ENCODE measurements at places on chromosomes 7 and 10. TPM values are rescaled to one million over a fixed set of nuclear protein-coding genes. Genes with fewer than 3 reads are reported as not detected.

DNA sequence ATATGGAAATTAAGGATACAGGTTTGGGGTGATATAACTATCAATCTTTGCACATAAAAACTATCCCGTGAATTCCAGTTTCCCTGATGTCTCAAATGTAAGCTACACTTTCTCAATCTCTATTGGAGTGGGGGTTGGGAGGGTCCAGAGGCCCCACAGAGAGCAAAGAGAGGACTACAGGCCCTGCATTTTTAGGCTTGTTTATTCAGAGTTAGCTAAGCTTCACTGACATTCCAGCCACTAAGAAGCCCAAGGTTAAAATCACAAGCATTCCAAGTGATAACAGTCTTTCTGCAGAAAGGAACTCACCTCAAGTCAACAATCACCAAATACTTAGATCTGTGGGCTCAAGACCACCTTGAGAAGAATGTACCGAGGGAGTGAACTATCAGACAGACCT lies 31.6 kb upstream of the LAMB1 start:
- H3K4me1 ChIP-seq, result no peaks in the 10 kb centered on the region
- H3K4me3 ChIP-seq, result no peak overlapping the region
- H3K36me3 ChIP-seq, result no peaks in the 10 kb centered on the region
- no peak for DNase-seq
- H3K27ac ChIP-seq, result no peak overlapping the region

FAM149B1 gene
- total RNA-seq, result 10.5 TPM

DNA sequence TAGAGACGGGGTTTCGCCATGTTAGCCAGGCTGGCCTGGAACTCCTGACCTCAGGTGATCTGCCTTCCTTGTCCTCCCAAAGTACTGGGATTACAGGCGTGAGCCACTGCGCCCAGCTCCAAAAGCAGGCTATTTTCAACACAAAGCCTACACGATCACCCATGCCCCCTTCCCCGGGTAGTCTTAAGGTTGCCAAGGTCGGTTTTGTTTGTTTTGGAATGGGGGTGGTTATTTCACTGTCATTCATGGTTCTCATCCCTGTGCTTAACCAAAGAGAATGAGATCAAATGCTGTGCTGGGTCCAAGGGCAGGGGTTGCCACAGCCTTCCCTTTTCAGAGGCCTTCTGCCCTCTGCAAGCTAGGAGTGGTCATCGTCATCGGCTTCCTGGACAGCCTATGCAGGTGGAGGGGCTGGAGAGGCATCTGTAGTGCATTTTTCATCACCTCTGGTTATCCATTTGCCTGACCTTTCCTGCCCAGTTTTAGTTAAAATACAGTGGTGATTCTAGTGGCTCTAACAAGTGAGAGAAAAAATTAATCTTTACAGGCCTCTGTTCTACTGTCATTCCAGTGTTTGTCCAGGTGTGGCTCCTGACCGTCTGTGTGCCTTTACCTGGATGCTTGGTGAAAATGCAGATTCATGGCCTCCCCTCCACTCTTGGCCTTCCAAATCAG lies 11.4 kb downstream of the BLVRA start:
- H3K36me3 ChIP-seq, result peaks cover 24% of the 10 kb centered on the region
- no peak overlapping the region for H3K4me3 ChIP-seq
- no peak overlapping the region for H3K27ac ChIP-seq
- peaks cover 7% of the 10 kb centered on the region for H3K4me1 ChIP-seq
- DNase-seq, result no peak

DNA sequence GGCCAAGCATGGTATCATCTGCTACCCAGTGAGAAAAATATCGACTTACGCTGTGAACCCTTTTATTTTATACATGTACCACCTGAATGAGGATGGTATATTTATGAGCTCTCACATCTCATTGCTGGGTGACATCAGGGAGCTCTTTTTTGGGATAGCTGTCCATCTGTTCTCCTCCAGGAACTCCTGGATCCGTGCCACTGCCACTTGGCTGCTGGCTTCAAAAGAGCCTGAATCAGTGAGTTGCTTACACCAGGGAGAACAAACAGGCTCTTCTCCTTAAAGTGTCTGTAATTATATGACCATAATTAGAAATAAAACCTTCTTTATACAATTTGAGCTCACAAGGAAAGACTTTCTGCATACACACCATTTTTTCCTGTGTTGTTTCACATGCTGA lies 106.2 kb downstream of the KAT6B start:
- no peak overlapping the region for H3K4me3 ChIP-seq
- no peaks in the 10 kb centered on the region for H3K27me3 ChIP-seq
- H3K27ac ChIP-seq, result no peak overlapping the region
- no peaks in the 10 kb centered on the region for H3K36me3 ChIP-seq

GRCh38 chr7:108421720-108422331 lies 34.4 kb downstream of the NRCAM start:
- no peak overlapping the region for H3K4me3 ChIP-seq
- no peak for DNase-seq
- peaks cover 8% of the 10 kb centered on the region for H3K27me3 ChIP-seq
- peaks cover 4% of the 10 kb centered on the region for H3K4me1 ChIP-seq

GRCh38 chr7:85160223-85160622 lies 26.6 kb downstream of the SEMA3D start:
- peak overlapping the region; percentile 86 for H3K27ac ChIP-seq
- H3K27me3 ChIP-seq, result no peaks in the 10 kb centered on the region
- no peaks in the 10 kb centered on the region for H3K36me3 ChIP-seq
- DNase-seq, result no peak

GRCh38 chr10:28823501-28824075 lies 146.3 kb downstream of the BAMBI start:
- peaks cover 2% of the 10 kb centered on the region for H3K27me3 ChIP-seq
- no peak overlapping the region for H3K4me3 ChIP-seq
- no peaks in the 10 kb centered on the region for H3K36me3 ChIP-seq
- no peaks in the 10 kb centered on the region for H3K4me1 ChIP-seq
- DNase-seq, result no peak

DNA sequence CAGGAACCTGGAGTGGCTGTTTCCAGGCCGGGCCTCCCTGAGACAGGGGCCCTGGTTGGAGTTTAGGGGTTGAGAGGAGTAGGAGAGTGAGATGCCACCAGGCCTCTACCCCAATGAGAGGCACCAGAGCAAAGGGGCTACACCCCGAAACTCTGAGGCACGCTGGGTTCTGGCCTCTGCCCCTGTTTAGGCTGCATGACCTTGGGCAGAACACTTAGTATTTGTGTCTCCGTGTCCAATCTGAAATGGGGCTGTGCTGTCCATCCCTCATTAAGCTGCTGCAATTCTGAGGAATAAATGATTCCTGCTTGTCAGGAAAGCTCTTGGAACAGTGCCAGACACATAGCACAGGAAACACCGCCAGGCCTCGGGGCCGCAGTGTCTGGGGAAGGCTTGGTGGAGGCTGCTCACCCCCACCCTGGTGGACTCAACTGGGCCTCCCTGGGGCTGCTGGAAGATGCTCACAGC lies 40.5 kb upstream of the SAMD8 start:
- no peaks in the 10 kb centered on the region for H3K36me3 ChIP-seq
- H3K4me3 ChIP-seq, result no peak overlapping the region
- H3K27ac ChIP-seq, result no peak overlapping the region
- no peaks in the 10 kb centered on the region for H3K27me3 ChIP-seq

DNA sequence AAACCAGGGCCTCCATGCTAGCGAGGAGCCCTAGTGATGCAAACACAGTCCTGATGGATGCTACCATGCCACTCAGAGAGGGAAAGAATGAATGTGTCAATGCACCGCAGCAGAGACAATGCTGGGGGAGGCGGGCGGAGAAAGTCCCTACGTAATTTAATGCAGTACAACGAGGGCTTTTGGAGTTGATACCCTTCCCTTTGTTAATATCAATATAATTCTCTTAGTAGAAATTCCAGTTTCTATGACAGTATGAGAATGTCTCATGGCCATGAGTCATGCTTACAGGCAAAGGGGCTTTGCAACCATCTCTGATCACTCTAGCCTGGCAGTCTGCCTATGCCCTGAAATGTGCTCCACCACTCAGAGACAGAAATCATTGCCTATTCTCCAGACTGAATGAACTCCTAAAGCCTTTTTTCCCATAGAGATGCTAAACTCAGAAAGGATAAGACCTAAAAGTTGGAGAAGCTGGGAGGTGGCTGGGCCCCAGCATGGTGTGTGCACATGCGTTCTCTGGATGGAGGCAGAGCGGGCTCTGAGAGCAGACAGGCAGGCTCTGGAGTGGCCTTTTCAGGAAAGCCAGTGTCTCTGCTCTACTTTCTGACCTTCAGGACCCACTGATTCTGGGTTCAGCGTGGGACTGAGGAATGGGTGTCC lies 20.3 kb upstream of the GIMAP2 start:
- peak; percentile 72 for DNase-seq
- peak overlapping the region; percentile 65 for H3K4me3 ChIP-seq
- H3K36me3 ChIP-seq, result peaks cover 16% of the 10 kb centered on the region
- peak overlapping the region; percentile 93 for H3K27ac ChIP-seq
- peaks cover 72% of the 10 kb centered on the region for H3K4me1 ChIP-seq

DNA sequence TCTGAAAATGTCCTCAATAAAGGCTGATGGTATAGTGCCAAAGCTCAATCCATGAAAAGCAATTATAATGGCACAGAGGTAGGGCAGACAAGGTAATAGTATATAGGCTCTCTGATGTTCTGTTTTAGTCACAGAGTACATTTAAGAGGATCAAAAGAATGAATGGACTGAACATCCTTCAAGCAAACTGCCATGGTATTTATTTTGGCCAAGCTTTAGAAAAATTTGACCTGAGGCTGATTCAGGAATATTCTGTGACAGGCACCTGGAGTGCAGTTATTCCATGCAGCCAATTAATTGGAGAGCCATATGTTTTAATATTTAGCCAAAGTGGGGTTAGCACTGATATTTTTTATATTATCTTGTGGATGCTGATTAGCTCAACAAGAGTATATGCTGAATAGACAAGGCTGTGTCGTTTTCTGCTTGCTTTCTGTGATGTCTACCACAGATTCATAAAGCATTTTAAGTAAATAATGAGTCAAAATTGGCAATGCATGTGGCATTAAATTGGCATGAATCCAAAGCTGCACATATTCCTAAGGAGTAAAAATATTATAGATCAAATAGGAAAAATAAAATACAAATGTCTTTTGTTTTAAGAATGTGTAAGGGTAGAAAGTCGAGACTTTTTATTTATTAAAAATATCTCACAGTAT lies 177.4 kb downstream of the PCLO start:
- no peak overlapping the region for H3K4me3 ChIP-seq
- H3K27ac ChIP-seq, result no peak overlapping the region
- no peaks in the 10 kb centered on the region for H3K27me3 ChIP-seq
- no peaks in the 10 kb centered on the region for H3K4me1 ChIP-seq
- DNase-seq, result no peak

CASD1 gene
- total RNA-seq, result 13.4 TPM

MUC12 gene
- 1.5 TPM for total RNA-seq

DNA sequence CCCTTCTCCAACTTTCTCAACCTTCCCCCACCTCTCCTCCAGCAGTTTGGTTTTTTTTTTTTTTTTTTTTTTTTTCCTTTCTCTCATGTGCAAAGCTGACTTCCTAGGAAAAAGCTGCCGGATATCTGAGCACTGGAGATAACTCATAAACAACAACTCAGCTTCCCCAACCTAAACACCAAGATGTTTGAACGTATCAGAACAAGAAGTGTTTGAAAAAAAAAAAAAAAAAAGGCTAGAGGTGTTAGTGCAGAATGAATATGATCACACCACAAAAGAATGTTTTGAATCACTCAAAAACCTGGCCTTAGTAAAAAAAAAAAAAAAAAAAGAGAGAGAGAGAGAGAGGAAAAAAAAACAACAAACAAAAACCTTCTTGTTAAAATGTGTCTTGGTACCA lies 11.2 kb downstream of the GATA3 start:
- DNase-seq, result peak; percentile 62
- H3K4me1 ChIP-seq, result peaks cover 81% of the 10 kb centered on the region
- H3K27me3 ChIP-seq, result no peaks in the 10 kb centered on the region
- H3K4me3 ChIP-seq, result peak overlapping the region; percentile 77

GRCh38 chr7:16743236-16743635 lies 10.3 kb upstream of the TSPAN13 start:
- peaks cover 6% of the 10 kb centered on the region for H3K4me1 ChIP-seq
- H3K27me3 ChIP-seq, result peaks cover 2% of the 10 kb centered on the region
- no peak overlapping the region for H3K4me3 ChIP-seq
- no peak overlapping the region for H3K27ac ChIP-seq

GRCh38 chr10:6292741-6293151 lies 90.0 kb downstream of the PFKFB3 start:
- DNase-seq, result no peak
- H3K4me1 ChIP-seq, result peaks cover 40% of the 10 kb centered on the region
- peak overlapping the region; percentile 81 for H3K27ac ChIP-seq
- H3K36me3 ChIP-seq, result peaks cover 19% of the 10 kb centered on the region
- no peak overlapping the region for H3K4me3 ChIP-seq

DNA sequence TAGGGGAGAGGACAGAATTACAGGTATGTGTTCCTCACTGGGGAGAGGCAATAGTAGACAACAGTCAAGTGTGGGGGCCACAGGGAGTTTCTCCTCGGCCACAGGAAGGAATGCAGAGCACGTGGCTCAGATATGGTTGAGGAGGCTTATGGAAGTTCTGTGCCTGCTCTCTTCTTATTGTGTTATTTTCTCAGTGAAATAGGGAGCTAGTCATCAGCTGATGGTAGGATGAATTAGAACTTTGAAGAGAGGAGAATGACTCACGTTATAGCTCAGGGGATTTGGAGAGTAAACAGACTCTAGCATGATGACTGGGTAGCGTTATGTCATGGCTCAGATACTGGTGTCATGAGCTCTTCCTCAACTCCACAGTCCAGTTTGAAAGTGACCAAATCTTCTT lies 308.3 kb upstream of the IGFBP3 start:
- H3K4me3 ChIP-seq, result no peak overlapping the region
- H3K4me1 ChIP-seq, result no peaks in the 10 kb centered on the region
- no peaks in the 10 kb centered on the region for H3K36me3 ChIP-seq
- DNase-seq, result no peak
- H3K27ac ChIP-seq, result no peak overlapping the region

- H3K27ac ChIP-seq, result no peak overlapping the region
- peaks cover 25% of the 10 kb centered on the region for H3K27me3 ChIP-seq
- DNase-seq, result peak; percentile 56
- H3K36me3 ChIP-seq, result no peaks in the 10 kb centered on the region
- H3K4me1 ChIP-seq, result no peaks in the 10 kb centered on the region
Measured at GRCh38 chr10:117004227-117005025, 561 bp downstream of the SHTN1 start.

- H3K4me3 ChIP-seq, result no peak overlapping the region
- no peaks in the 10 kb centered on the region for H3K27me3 ChIP-seq
- no peaks in the 10 kb centered on the region for H3K36me3 ChIP-seq
- H3K27ac ChIP-seq, result no peak overlapping the region
Measured at GRCh38 chr7:17497136-17497535, 198.7 kb downstream of the AHR start.

- no peaks in the 10 kb centered on the region for H3K27me3 ChIP-seq
- no peaks in the 10 kb centered on the region for H3K36me3 ChIP-seq
- H3K27ac ChIP-seq, result no peak overlapping the region
- no peaks in the 10 kb centered on the region for H3K4me1 ChIP-seq
- DNase-seq, result no peak
- no peak overlapping the region for H3K4me3 ChIP-seq
Measured at GRCh38 chr7:109259151-109259550, 689.5 kb downstream of the DNAJB9 start.

AKR1C1 gene
- 1.0 TPM for total RNA-seq

ITGA8 gene
- not detected for total RNA-seq

Measured in activated CD4-positive, alpha-beta T cell treated with anti-CD3 and anti-CD28 coated beads, Interleukin-2, amount 10 ng/mL, durations not matched to agents 24 days and 14 days (primary cell).